ELF-1 (cell line): ENCODE measurements at places on chromosomes 4 and X.
A peak's percentile ranks its signal among the peaks of the same experiment; 100 is the strongest.

DNA sequence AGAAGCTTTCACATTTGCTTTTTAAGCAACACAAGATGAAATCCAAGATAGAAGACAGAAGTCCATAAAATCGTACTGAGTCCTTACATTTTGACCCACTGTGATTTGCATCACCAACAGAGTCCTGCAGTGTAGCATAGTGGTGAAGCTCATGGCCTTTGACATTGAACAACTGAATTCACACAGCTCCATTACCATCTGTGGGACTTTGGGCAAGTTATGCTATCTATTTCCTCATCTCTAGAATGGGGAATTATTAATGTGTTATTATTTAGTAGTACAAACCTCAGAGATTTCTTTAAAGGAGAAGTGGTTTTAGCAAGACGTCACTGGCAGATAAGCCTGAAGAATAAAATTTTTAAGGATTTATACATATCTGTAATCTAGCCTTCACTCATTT is 10.7 kb downstream of the GPRIN3 start:
- no peak for DNase-seq

DNA sequence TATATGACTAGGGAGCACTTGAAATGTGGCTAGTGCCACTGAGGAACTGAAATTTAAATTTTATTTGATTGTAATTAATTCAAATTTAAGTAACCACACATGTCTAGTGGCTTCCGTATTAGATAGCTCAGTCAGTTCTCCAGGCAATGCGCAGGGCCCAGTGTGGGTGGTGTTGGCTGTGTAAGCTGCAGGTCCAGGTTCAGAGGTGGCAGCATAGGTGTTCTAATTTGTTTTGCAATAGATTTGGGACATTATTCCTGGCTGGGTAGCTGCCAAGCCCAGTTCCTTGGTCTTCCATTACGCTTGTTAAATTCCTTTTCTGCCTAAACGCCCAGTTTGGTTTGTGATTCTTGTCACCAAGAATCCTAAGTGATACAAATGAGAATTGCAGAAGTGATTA is 79.5 kb downstream of the FAM184B start:
- DNase-seq, result no peak

DNA sequence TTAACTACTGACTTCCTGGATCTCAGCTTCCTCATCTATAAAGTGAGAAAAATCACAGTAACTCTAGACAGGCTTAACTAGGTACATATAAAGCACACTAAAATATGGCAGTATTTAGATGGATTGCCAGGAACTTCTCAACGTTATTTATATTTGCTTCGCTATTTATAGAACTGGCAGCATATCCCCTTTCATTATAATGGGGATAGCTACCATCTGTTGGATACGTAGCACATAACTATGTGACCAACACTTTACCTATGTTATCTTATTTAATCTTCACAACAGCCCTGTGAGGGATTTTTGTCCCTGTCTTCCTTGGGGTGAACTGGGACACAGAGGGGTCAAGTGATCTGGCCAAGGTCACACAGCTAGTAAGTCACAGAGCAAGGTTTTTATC is 64.6 kb downstream of the ENPEP start:
- DNase-seq, result no peak

DNA sequence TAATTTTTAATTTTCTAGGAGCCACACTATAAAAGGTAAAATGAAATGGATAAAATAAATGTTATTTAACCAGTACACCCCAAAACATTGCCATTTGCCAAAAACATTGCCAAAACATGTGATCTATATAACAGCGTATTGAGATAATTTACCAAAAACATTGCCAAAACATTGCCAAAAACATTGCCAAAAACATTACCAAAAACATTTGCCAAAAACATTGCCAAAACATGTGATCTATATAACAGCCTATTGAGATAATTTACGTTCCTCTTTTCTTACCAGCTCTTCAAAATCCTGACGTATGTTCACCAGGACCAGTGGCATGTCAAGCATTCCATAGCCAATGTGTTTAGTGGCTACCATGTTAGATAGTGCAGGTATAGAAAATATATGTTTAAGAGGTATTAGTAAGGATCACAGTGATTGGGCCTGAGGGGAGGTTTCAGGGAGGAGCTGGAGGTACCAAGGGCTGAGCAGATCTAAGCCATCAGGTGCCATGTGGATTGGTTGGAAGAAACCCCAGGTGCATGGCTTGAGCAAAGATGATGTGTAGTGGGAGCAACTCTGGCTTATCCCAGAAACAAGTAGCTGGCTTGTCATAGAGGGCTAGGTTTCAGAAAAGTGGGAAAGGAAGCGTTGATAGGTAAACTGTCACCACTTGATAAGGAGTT is 42.6 kb downstream of the RAPGEF2 start:
- no peak for DNase-seq

GRCh38 chr4:126800575-126801141 is 832.1 kb upstream of the INTU start:
- no peak for DNase-seq

DNA sequence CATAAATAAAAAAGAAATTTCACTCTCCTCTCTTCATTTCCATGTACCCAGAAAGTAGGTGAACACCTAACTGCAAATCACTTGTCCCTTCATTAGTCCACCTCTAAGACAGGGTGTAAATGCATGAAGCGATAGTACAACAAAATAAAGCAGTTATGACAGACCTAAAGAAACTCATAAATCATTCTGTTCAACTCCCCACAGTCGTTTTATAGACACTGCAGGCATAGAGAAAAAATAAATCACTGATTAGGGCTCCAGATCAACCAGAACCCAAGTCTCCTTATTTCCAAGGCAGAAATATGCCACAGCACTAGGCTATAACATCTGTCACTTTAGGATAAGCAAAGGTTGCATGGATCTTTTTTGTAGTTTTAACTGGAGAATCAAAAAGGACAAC is 3.0 kb downstream of the RASGEF1B start:
- no peak for DNase-seq

GRCh38 chr4:125703443-125703842 is 388.7 kb downstream of the FAT4 start:
- no peak for DNase-seq

GRCh38 chr4:2795300-2795892 is 2.5 kb downstream of the SH3BP2 start:
- peak; percentile 44 for DNase-seq

GRCh38 chrX:109774136-109774535 is 41.1 kb upstream of the ACSL4 start:
- DNase-seq, result no peak

GRCh38 chr4:26889356-26889755 is 28.7 kb downstream of the STIM2 start:
- no peak for DNase-seq

- no peak for DNase-seq
These were observed 24.1 kb downstream of the OCIAD1 start for GRCh38 chr4:48854982-48855381.

DNA sequence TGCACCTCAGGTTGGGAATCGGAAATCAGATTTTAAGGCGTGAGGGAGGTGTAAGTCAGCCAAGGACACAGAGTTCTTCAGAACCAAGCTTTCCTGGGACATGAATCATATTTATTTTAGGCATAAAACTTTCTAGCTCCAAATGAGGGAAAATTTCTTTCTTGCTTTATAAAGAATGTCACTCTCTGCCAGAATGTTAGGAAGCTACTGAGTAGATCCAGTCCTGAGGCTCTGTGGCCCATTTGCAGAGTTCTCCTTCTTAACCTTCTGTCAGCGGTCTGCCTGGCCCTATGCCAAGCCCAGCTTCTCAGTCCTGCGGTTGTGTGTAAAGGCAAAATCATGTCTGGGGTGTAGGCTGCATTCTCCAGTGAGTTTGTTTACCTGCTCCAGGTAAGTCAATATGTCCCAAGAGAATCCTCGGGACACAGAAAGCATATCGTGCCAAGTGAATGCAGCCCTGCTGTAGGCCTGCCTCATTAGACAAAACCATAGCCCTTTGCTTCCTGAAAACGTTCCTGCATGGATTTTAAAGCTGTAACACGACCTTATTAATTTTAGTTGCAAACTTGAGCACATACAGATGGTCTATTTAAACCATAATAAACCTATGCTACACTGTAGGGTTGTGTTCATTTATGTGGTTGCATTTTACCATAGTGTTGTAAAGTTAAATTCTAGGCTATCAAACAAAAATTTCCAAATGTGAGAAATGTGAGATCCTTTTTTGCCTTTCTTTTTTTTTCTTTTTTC is 29.2 kb upstream of the CCNI start:
- DNase-seq, result no peak

DNA sequence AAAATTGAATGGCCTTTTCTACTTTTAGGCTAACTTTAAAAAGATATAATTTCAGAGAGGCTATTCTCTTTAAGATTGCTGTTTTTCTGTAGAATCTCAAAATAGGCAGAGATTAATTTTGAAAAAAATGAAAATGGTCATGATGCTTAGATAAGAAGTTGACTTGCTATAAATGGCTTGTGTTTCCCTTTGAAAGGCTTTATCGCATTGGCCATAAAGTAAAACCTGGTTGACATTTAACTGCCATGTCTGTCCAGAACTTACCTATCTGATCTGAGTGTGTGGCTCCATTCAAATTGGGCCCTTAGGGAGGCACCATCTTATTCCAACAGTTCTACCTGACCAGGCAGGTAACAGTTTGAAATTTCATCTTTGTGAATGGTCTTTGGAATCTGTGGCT is 56.1 kb downstream of the AFF2 start:
- no peak for DNase-seq

DNA sequence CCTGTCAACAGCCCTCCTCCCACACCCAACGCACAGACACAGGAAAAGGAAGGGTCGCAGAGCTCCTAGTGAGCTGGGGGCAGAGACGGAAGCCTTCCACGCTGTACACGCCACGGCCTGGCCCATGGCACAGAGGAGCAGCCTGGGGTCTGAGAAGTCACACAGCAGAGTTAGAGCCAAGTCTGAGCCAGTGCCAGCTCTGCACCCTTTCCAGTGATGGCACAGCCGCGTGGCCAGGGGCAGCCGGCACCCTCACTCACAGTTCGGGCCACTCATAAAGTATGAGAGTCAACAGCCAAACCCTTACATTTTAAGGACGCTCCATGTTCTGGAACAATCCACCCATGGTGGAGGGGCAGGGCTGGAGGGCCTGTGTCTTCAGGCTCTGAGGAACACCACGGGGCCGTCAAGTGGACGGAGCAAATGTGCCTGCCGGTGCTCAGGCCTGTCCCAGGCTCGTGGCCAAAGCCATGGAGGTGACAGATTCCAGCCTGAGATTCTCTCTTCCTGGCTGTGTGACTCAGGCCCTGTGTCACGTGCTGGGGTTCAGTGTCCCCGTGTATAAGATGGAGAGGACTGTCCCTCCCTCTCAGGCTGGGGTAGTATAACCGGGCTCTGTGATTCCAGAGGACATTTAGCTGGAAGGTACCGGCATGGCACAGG is 91.2 kb downstream of the ABLIM2 start:
- DNase-seq, result no peak

GRCh38 chr4:144318797-144319196 is 178.3 kb upstream of the GYPA start:
- no peak for DNase-seq

- DNase-seq, result no peak
These were observed 28.1 kb upstream of the IL3RA start for GRCh38 chrX:1308476-1308875.

- DNase-seq, result no peak
These were observed 304.7 kb upstream of the GATB start for GRCh38 chr4:152065545-152065944.

- no peak for DNase-seq
These were observed 420.1 kb downstream of the ZNF674 start for GRCh38 chrX:46125111-46125510.

DNA sequence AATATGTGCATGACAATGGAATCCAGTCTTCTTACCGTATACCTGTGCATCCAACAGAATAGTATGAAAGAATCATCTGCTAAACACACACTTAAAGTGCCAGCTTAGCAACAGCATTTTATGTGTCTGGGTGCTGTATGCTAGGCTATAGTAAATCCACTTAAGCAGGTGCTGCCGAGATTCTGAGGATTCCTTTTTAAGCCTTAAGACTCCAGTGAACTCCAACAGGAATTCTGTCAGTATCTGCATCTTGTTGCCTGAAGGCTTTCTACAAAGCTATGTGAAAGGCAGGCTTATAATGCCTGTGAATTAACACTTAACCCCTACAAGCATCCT is 1076.4 kb upstream of the PABPC4L start:
- peak; percentile 41 for DNase-seq

GRCh38 chr4:168039593-168039992 is 52.7 kb upstream of the ANXA10 start:
- DNase-seq, result no peak

DNA sequence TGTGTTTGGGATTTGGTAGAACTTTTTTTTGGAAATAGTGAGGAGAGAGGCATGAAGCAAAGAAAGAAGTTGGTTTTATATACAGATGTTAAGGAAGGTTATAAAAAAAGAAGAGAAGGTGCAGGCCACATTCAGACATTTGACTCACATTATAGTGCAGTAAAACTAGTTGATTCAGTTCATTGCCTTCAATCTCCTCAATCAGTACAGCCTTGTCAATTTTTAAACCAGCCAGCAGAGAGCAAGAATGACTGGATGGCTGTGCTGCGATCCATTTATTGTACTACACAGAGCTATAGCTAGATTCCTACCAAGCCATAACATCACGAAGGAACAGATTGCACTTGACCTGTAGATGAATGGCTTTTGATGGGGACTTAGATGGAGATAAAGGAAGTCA is 79.7 kb upstream of the LSM6 start:
- no peak for DNase-seq

- no peak for DNase-seq
These were observed 82.8 kb upstream of the CTSO start for GRCh38 chr4:156036496-156036895.

DNA sequence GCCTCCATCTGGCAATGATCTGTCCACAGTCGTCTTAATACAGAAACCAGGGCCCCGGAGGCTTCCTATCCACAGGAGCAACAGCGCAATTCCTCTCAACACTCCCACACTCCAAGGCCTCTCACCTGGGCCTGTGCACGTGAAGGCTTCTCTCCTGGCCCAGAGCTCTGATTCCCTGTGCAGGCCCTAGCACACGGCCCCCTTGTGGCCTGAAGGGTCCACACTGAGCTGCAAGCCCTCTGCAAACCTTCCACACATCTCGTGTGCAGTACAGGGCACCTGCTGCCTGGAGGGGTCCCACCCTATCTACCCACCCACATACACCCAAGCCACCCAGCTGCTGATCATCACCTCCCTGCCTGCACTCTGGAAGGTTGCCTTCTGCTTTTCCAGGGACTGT is 150.1 kb upstream of the NUDT10 start:
- DNase-seq, result peak; percentile 62

DNA sequence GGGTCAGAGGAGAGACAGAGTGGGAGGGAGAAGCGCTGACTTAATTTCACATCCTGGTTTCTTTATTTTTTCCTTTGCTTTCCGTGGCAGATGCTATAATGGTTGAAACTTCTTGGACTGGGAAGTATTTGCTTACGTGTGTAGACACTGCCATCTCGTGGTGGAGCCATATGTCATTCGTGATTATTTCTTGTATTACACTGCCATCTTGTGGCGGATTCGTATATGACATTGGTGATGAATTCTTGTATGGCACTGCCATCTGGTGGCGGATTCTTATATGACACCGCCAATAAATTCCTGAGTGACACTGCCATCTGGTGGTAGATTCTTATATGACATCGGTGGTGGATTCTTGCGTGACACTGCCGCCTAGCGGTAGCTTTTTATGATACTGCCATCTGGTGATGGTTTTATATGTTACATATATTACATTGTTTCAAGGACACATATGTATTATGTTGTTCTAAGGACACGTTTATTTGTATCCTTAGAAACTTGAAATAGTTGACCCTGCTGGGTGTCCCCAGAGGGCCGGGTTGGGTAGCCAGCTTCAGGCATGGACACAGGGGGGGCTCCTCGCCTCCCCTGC is 37.3 kb upstream of the CLCN4 start:
- peak; percentile 85 for DNase-seq
